Fibroblast of villous mesenchyme (primary cell): ENCODE measurements at places on chromosomes 3 and 15. TPM values are rescaled to one million over a fixed set of nuclear protein-coding genes. Genes with fewer than 3 reads are reported as not detected.

Gene TAMM41
- 9.0 and 10.4 TPM in 2 replicates for total RNA-seq

Gene ADAMTS9
- total RNA-seq, result 1.7 and 1.9 TPM in 2 replicates

Gene PPARG
- total RNA-seq, result 3.5 and 4.7 TPM in 2 replicates

Gene CDC25A
- 8.7 and 9.9 TPM in 2 replicates for total RNA-seq

Gene SEMA7A
- total RNA-seq, result 16.8 and 24.6 TPM in 2 replicates

Gene PIF1
- total RNA-seq, result 9.7 and 11.2 TPM in 2 replicates

Gene GOLGA8G
- total RNA-seq, result not detected in 2 replicates

Gene ATG3
- 86.3 and 91.5 TPM in 2 replicates for total RNA-seq

Gene INKA1
- total RNA-seq, result 4.7 and 11.0 TPM in 2 replicates

Gene CCR3
- not detected in 2 replicates for total RNA-seq

GRCh38 chr3:99624496-99625236 lies 13.7 kb upstream of the COL8A1 start:
- DNase-seq, result no peak

- DNase-seq, result no peak
These were observed 87.6 kb downstream of the RYK start for GRCh38 chr3:134163096-134163495.

DNA sequence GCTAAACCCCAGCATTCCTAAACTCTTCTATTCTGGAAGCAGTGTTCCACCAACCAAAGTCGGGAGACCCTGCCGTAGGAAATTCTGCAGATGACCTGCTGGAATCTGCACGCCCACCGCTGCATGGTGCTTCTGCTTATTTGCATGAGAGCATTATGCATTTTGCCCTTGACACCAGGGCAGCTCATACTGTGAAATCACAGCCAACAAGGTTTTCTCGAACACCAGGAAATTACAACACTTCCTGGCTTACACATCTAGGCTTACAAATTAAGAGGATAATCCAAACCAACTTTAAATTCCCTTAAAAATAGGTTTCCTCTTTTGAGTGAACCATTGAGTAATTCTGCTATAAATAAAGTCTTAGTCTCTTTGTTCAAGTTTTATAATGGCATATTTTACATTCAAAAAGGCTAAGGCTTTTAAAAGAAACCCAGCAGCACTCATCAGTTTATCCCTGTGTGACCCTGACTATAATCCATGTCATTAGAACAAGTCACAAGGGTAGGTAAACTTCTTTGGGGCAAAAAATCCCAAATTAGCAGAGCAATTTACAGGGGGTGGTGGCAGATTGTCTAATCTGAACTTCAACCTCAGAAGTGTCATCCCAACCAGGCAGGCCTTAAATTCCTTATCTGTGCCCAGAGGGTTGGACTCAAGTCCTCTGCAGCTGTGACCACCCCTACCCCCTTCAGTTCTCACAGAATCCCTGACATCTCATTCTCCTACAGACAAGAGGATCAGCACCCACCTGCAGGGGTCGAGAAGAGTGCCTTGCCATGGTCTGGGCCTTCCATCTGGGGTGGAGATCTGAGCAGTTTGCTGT lies 33.5 kb upstream of the RBP1 start:
- DNase-seq, result no peak

GRCh38 chr15:28944696-28945300 lies 59.0 kb downstream of the APBA2 start:
- no peak for DNase-seq

GRCh38 chr15:73972984-73973682 lies 19.0 kb downstream of the STOML1 start:
- DNase-seq, result peak; percentile 83

GRCh38 chr3:63414607-63415006 lies 136.5 kb downstream of the SYNPR start:
- no peak for DNase-seq

GRCh38 chr3:141395005-141395589 lies 26.8 kb downstream of the ZBTB38 start:
- DNase-seq, result no peak

- no peak for DNase-seq
These were observed 138.0 kb downstream of the SRGAP3 start for GRCh38 chr3:9111417-9111816.

GRCh38 chr3:195870442-195870841 lies 37.9 kb downstream of the TNK2 start:
- DNase-seq, result no peak

DNA sequence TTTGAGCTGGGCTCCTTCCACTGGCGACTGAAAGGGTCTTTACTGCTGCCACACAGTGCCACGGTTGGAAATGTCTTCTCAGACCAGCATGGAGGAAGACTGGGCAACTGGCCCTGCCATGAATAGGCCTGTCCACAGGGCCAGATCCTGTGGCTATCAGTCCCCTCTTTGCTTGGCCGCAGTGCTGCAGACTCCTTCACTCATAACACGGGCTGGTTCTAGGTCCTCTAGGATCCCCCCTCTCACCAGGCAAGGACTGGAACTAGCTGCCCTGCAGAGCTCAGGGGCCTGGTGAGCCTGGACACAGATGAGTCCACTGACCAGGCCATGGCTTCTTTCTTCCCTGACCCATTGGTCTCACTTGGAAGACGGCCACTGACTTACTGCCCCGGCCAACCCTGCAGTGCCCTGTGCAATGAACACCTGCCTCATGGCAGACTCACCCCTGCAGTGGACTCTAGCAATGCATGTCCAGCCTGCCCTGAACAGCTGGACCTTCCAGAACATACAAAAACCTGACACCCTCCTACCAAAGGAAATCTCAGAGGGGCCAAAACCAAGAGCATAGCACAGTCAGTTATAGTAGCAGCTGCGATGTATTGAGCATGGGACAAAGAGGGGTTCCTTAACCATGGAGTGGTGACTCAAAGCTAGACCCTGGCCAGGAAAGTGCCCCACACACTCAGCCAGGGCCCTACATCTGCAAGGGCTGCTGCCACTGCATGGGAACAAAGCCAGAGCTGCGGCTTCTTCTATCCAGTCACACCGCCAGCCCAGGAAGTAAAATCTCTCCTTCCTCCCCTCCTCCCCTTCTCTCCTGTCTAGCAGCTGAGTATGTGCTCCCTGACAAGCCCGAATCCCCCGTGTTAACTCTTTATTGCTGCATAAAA lies 72.1 kb upstream of the ITGA11 start:
- DNase-seq, result peak; percentile 28

GRCh38 chr15:58715266-58715917 lies 34.1 kb downstream of the ADAM10 start:
- DNase-seq, result no peak

- DNase-seq, result no peak
These were observed 9.7 kb downstream of the TTC23 start for GRCh38 chr15:99239545-99240198.

DNA sequence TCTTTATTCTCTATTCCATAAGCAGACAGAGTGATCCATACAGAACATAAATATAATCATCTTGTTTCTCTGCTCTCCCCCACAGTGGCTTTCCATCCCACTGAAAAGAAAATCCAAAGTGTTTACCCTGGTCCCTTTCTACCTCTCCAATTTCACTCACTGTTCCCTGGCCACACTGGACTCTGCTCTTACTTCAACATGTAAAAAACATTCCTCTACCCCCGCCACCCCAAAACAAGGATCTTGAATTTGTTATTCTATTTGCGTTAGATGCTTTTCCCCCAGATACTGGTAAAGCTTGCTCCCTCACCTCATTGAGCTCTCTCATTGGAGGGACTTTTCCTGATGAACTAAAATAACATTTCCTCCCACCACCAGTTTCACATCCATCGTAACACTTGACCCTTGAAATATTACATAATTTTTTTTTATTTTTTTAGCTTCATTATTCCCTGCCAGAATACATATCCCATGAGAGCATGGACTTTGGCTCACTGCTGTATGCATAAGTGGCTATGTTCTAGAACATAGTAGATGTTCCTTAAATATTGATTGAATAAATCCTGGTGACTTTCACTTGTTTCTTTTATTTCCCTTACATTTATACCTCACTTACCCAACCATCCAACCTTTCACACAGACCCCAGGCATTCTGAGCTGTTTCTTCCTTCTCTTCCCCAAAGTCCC lies 162.7 kb upstream of the MEIS2 start:
- no peak for DNase-seq

- no peak for DNase-seq
These were observed 366.5 kb downstream of the LPP start for GRCh38 chr3:188520466-188520865.

DNA sequence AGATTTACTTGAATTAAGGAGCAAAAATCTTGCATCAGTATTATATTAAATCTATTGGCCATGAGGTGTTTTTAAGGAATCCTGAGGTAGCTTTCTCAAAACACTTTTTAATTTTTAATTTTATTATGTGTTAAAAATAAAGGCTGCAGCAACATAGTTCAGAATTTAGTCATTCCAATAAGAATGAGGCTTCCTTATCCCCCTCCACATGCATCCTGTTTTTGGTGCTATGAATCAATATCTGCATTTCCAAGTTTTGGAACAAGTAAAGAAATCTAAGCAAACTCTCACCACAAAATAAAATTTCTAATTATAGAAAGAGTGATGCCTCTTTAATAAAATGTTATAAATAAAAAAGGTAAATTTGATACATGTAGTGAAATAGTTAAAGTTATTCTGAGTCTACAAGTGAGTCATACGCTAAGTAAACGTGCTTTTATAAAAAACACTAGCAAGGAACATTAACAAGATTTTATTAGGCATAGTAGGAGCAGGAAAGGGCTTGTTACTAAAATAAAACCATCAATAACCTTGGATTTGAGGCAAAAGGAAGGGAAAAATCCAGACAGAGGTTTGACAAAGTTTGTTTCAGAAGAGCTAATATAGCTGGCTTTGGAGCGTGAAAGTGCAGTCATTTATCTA lies 1218.0 kb downstream of the NSUN3 start:
- peak; percentile 12 for DNase-seq

DNA sequence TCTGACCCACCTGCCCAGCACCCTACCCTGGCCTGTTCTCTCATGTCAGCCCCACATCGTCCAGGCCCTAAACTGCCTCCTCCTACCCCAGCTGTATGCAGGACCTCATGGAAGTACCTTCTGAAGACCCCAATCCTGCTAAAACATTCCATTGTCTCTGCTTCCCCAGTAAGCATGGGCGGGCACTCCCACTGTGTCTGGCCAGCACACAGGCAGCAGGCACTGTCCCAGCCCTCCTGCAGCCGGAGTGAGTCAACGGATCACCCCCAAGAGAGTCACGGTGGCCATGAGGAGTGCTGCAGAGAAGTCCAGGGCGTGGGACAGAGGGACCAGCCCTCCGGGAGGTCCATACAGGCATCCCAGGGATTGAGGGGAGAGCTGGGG lies 36.4 kb upstream of the SLCO2A1 start:
- no peak for DNase-seq

GRCh38 chr3:73086071-73086494 lies 24.6 kb downstream of the EBLN2 start:
- peak; percentile 48 for DNase-seq

DNA sequence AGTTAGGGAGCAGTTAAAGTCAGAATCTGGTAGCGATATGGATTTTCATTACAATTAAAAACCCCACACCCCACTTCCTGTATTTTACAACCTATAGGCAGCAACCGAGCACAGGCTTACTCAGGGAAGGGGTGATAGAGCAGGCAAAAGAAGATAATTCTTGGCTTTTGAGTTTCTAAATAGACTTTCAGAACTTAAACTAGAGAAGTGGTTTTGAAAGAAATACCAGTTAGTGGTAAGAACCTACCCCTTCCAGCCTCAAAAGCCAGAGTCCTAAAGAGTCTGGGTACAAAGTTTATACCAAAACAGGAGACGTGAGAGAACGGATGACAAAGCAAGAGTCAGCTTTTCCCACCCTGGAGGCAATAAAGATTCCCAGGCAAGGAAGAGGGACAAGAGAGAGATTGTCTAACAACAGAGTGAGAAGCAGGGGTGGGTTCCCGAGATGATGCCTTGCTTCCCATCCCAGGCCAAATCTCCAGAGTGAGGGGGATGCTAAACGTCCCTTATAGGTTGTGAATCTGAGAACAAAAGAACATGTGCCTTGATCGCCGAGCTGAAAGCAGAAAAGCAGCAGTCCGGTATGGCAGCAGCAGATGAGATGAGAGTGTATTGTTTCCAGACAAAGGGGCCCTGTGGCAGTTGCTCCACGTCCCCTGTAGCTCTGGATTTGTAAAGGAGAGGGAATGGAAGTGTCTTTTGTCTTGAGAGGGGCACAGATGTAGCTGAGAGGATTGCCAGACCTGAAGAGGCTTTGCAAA lies 36.8 kb downstream of the KLHL6 start:
- DNase-seq, result no peak

DNA sequence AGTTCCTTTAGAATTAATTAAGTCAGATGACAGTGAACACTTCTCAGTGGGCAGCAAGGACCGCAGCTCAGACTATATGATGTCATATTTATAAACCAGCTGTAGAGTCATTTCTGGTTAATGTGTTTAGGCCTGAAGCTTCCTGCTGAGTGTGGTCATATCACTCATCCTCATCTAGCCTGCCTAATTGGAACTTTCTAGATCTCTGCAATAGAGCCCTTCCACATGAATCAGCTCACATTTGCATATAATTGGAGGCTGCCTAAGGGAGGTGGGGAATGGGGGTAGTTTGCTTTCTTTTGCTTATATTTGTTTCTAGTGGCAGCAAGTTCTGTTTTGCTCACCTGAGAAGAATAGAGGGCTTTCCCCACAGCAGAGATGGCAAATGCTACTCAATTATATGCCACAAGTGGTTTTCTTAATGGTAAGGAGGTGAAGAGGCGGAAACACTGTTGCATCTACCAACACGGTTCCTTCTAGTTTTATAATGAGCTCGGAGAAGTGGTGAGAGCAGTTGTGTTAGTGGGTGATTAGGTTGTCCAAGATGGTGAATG lies 148.1 kb downstream of the KLHL25 start:
- DNase-seq, result peak; percentile 57

DNA sequence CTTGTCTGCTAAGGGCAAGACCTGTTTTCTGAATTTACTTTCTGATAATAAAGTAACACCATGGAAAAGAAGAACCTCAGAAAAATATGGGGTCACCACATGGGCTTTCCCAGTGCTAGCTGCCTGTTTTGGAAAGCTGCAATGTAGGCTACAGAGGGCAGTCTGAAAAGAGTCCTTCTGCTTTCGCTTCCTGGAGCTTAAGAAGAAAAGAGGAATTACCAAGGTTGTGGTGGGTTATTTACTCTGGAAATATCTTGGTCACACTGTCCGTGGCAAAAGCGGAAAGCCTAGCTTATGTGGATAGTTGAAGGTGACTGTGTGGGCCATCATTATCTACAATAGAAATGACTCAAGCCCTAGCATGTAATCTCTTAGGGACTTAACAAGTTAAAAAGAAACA lies 31.7 kb upstream of the IP6K2 start:
- no peak for DNase-seq

GRCh38 chr15:68424754-68425390 lies 7.1 kb downstream of the ITGA11 start:
- DNase-seq, result peak; percentile 43

DNA sequence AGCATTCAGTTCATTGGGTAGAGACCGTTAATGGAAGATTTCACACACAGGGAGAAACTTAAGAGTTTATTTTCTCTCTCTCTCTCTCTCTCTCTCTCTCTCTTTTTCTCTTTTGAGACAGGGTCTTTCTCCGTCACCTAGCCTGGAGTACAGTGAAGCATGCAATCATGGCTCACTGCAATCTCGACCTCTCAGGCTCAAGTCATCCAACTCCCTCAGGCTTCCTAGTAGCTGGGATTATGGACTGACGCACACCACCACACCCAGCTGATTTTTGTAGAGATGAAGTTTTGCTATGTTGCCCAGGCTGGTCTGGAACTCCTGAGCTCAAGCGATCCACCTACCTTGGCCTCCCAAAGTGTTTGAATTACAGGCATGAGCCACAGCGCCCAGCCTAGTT lies 1.6 kb downstream of the WDR72 start:
- no peak for DNase-seq

GRCh38 chr3:62167566-62168262 lies 205.6 kb downstream of the FEZF2 start:
- DNase-seq, result no peak

GRCh38 chr3:101466465-101467309 lies 46.3 kb downstream of the SENP7 start:
- no peak for DNase-seq

- DNase-seq, result peak; percentile 40
These were observed 218.1 kb downstream of the NAALADL2 start for GRCh38 chr3:175077216-175077615.
